NAMALWA (cell line): ENCODE measurements at places on chromosomes 16 and 17.

- peak; percentile 49 for DNase-seq
These were observed 15.7 kb downstream of the SLC52A1 start for GRCh38 chr17:5019475-5019956.

- DNase-seq: no peak
These were observed 16.9 kb downstream of the SRCAP start for GRCh38 chr16:30715750-30716445.

DNA sequence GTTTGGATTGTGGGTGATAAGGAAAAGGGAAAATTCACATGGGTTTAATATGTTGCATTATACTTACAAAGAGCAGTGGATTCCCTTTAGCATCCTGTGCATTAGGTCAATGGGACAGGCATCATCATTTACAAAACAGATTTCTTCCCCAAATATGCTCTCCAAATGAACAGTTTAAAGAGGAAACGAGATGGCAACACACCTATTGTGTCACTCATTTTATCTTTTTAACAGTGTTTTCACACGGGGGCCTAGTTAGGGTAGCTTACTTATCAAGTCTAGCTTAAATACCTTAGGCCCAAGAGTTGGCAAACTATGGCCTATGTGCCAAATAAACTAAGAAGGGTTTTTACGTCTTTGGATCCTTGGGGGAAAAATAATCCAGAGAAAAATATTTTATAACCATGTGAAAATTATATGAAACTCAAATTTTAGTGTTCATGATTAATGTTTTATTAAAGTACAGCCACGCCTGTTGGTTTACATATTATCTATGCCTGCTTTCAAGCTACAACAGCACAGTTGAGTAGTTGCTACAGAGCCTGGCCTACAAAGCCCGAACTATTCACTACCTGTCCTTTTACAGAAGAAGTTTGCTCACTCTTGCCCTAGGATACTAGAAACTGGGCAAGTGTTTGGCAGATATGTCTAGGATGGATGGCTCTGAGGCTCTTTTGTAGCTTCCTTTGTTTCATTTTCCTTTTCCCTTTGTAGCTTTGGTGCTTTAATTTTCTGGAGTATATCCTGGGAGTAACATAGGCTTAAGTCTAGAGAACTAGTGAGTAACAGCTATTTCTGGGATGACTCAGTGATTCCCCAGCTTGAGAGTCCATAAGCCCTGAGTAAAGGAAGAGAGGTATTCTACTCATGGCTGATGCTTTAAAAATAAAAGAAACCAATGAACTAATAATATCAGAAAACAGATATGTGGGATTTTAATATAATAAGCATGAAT, 12.4 kb downstream of the NUP93 start:
- no peak for DNase-seq

DNA sequence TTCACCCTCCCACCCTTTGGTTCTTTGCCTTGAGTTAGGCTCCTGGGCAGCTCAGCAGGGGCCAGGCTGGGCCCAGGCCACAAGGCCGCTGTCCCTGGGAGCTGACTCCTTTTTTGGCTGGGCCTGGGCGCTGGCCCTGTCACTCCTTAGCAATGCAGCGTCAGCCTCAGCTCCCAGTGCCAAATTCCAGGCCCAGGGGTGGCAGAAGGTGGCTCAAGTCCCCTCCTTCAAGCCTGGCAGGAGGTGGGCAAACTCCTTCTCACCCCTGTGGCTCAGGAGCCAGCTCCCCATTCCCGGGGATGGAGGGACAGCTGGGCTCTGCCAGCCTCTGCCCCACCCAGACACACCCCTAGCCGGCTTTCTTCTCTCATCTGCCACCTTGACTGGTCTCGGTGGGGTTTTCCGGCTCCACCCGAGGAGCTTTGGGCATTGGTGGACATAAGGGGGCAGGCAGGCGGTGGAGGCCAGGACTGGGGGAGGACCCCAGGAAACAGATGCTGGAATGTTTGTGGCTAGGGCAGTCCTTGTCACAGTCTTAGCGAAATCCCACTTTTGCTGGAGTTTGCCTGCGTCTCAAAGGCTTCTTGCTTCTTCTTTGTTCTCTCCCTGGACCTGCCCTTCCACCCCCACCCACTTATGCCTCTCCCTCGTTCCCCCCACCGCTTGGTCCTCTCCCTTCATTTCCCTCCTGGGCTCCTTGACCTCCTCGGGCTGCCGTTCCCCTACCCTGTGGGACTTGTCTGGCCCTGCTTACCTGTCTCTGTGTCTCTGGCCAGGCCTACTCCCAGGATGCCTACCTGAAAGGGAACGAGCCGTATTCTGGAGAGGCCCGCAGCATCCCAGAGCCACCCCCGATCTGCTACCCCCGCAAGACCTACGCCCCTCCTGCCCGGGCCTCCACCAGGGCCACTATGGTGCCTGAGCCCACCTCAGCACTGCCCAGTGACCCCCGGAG, 37.4 kb downstream of the ARHGAP23 start:
- no peak for DNase-seq

GRCh38 chr16:14538604-14539003, 91.5 kb downstream of the PARN start:
- no peak for DNase-seq

GRCh38 chr16:77171745-77172635, 19.0 kb upstream of the MON1B start:
- peak; percentile 84 for DNase-seq

- DNase-seq: no peak
These were observed 149.3 kb downstream of the MSI2 start for GRCh38 chr17:57405491-57406072.
